Endothelial cell of coronary artery (primary cell): ENCODE measurements at places on chromosomes 7 and 10. TPM values are rescaled to one million over a fixed set of nuclear protein-coding genes. Genes with fewer than 3 reads are reported as not detected.

Gene SPDYE11
- total RNA-seq = not detected in 2 replicates

Gene TMEM254
- total RNA-seq = 4.1 and 5.1 TPM in 2 replicates

Gene C10orf67
- total RNA-seq = not detected in 2 replicates

Gene BEND7
- total RNA-seq = 10.2 and 15.2 TPM in 2 replicates

Gene BTBD16
- 0.09 TPM in 1 of 2 replicates, not detected in the other for total RNA-seq

Gene ZNF727
- total RNA-seq = 0.09 TPM in 1 of 2 replicates, not detected in the other

Gene CUBN
- 1.4 and 3.2 TPM in 2 replicates for total RNA-seq

Gene TFR2
- 0.18 and 0.19 TPM in 2 replicates for total RNA-seq

Gene CREB3L2
- total RNA-seq = 16.2 and 37.5 TPM in 2 replicates

Gene MUC3A
- total RNA-seq = under 0.01 TPM in 1 of 2 replicates, not detected in the other

Gene RELN
- 1.9 and 3.4 TPM in 2 replicates for total RNA-seq

Gene PDE1C
- total RNA-seq = 0.38 and 0.54 TPM in 2 replicates

Gene ARL4A
- 26.3 and 30.0 TPM in 2 replicates for total RNA-seq

Gene ATOH7
- total RNA-seq = not detected in 2 replicates

Gene IDE
- 25.7 and 26.0 TPM in 2 replicates for total RNA-seq

Gene DDC
- not detected in 2 replicates for total RNA-seq

Gene LRRC72
- total RNA-seq = not detected in 2 replicates

Gene DYDC2
- total RNA-seq = not detected in 2 replicates
